Glutamatergic neuron (in vitro differentiated cells): ENCODE measurements at places on chromosomes 11 and 22. TPM values are rescaled to one million over a fixed set of nuclear protein-coding genes. Genes with fewer than 3 reads are reported as not detected.

DNA sequence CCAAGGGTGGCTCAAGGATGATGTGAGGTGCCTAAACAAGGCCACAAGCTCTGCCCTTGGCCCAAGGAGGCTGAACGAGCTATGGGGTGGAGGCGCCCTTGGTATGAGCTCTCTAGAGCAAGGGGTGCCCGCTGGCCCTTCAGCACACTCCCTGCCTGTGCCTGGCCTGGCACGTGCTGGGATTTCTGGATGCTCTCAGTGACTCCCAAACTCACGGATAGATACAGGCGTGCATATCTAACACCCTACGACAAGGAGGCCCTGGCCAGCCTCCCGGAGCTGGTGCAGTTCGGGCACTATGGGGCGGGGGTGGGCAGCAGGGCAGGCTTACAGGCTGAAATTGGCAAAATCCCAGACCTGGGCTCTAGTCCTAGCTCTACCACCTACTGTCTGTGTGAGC, 30.6 kb downstream of the SCUBE1 start:
- peaks cover 3% of the 10 kb centered on the region for H3K27me3 ChIP-seq
- DNase-seq, result peak; percentile 7
- no peak overlapping the region for H3K27ac ChIP-seq
- no peak overlapping the region for H3K4me3 ChIP-seq

DNA sequence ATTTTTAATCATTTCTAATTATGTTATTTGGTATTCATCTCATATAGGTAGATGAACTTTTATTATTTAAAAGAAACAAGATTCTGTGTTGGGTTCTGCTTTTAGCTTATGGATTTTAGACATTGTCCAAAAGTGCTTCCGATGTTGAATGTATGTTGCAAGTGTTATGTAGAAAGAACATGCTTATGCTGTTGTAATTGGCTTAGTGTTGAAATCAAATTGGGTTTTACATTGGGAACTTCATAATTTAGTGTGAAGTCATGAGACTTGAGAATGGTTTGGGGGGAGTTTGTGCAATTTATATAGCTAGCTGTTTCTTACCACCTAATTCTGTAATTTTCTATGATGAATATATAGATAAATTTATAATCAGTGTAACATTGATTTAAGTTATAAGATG, 3.6 kb downstream of the MTMR3 start:
- peaks cover 2% of the 10 kb centered on the region for H3K27me3 ChIP-seq
- H3K27ac ChIP-seq, result no peak overlapping the region
- DNase-seq, result no peak
- peaks cover 2% of the 10 kb centered on the region for H3K4me1 ChIP-seq

DNA sequence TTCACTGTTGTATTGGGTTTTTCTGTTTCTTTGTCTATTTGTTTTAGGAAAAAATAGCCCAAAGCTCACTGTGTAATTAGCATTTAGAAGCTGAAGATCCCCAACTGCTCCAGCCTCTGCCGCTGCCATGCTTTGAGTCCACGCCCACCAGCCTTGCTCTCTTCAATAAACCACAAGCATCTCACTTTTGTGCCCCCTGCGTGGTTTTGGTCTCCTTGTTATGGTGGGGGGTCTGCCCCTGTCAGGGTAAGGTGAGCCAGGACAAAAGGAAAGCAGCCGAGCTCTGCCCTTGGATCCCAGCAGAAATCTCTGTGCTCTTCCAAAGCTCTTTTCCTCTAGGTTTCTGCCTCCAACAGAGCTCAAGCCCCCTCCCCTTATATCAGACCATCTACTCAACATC, 4.2 kb downstream of the SCGB1A1 start:
- H3K36me3 ChIP-seq, result peaks cover 2% of the 10 kb centered on the region
- no peak for DNase-seq
- H3K27ac ChIP-seq, result no peak overlapping the region
- no peaks in the 10 kb centered on the region for H3K4me1 ChIP-seq

- DNase-seq, result no peak
- peaks cover 8% of the 10 kb centered on the region for H3K27me3 ChIP-seq
- H3K27ac ChIP-seq, result no peak overlapping the region
These were observed 2.0 kb upstream of the RELT start for GRCh38 chr11:73374151-73374550.

DNA sequence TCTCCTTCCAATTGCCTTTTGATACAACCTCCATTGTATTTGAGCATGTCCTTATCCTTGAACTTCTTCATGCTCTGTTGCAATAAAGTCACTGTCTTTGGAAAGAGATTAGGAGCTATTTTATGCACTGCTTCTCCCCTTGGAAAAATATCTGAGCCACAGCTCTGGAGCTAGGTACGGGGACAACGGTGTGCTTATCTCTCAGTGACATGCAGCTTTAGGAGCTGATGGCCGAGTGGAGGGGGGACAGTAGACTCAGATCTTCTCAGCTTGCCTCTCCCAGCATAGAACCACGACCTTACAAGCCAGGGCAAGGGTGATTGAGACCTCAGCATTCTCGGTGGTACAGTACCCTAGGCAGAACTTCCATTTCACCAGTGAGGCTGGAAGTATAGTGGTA, 64.1 kb downstream of the HORMAD2 start:
- no peaks in the 10 kb centered on the region for H3K4me1 ChIP-seq
- peaks cover 6% of the 10 kb centered on the region for H3K36me3 ChIP-seq
- no peaks in the 10 kb centered on the region for H3K27me3 ChIP-seq
- DNase-seq, result no peak

- H3K4me3 ChIP-seq, result no peak overlapping the region
- H3K4me1 ChIP-seq, result no peaks in the 10 kb centered on the region
- H3K27me3 ChIP-seq, result no peaks in the 10 kb centered on the region
These were observed 106.4 kb downstream of the CTNND1 start for GRCh38 chr11:57867966-57868365.

GRCh38 chr11:73293356-73293936, 14.6 kb upstream of the ARHGEF17 start:
- H3K27me3 ChIP-seq, result peaks cover 9% of the 10 kb centered on the region
- no peaks in the 10 kb centered on the region for H3K4me1 ChIP-seq
- no peak for DNase-seq

DNA sequence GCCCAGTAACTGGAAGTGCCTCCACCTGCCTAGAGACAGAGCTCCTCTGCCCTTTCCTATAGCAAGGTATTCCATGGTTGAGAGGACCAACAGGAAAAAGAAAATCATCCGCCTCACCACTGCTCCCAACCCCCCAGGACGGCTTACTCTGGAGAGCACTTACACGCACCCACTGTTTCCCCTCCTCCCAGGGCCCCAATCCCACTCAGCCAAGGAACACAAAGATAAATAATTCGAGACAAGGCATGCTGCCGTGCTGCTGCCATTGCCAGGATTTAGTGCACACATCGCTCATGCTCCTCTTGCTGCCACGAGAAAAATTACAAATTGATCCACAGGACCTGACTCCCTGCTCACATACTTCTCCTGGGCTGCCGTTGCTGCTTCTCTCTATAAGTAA, 516.6 kb downstream of the BUD13 start:
- H3K4me1 ChIP-seq, result peaks cover 10% of the 10 kb centered on the region
- no peaks in the 10 kb centered on the region for H3K36me3 ChIP-seq
- no peak for DNase-seq
- no peak overlapping the region for H3K4me3 ChIP-seq
- H3K27ac ChIP-seq, result no peak overlapping the region
- H3K27me3 ChIP-seq, result no peaks in the 10 kb centered on the region

DNA sequence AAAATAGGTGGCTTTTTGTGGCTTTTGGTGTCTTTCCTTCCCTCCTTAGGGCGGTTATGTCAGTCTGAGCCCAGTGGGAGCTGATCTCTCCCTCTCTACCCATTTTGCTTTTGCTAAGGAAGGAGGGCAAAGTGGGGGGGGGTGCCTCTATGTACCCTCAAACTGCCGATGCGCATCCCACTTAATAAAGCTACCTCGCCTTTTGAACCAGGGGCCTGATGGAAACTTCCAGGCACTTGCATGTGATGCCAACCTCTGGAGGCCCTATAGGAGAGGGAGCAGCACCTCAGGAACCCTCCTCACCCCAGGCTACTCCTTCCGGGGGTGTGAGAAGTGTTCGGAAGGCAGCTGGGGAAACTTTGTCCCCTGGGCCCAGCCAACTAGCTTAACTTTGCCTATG, 97.0 kb upstream of the HSD17B12 start:
- peaks cover 8% of the 10 kb centered on the region for H3K4me1 ChIP-seq
- DNase-seq, result no peak
- no peaks in the 10 kb centered on the region for H3K36me3 ChIP-seq
- H3K27me3 ChIP-seq, result peaks cover 19% of the 10 kb centered on the region

DNA sequence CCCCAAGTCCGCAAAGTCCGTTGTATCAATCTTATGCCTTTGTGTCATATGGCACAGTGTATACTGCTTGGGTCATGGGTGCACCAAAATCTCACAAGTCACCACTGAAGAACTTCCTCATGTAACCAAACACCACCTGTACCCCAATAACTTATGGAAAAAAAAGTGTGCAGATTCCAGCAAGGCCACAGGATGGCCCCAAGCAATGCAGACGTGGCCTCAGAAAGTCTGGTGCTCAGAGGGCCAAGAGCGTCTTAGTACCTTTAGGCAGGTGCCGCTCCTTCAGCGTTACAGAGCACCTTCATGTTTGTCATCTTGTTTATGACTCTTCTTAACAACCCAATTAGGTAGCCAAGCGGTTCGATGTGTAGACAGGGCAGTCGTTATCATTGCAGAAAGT, 65.3 kb downstream of the PRDM11 start:
- peaks cover 10% of the 10 kb centered on the region for H3K4me1 ChIP-seq
- H3K27me3 ChIP-seq, result peaks cover 9% of the 10 kb centered on the region
- H3K4me3 ChIP-seq, result no peak overlapping the region
- no peak for DNase-seq
- no peaks in the 10 kb centered on the region for H3K36me3 ChIP-seq

GRCh38 chr11:16861862-16862261, 123.4 kb downstream of the C11orf58 start:
- H3K36me3 ChIP-seq, result no peaks in the 10 kb centered on the region
- no peaks in the 10 kb centered on the region for H3K27me3 ChIP-seq
- no peak for DNase-seq
- H3K27ac ChIP-seq, result no peak overlapping the region

DNA sequence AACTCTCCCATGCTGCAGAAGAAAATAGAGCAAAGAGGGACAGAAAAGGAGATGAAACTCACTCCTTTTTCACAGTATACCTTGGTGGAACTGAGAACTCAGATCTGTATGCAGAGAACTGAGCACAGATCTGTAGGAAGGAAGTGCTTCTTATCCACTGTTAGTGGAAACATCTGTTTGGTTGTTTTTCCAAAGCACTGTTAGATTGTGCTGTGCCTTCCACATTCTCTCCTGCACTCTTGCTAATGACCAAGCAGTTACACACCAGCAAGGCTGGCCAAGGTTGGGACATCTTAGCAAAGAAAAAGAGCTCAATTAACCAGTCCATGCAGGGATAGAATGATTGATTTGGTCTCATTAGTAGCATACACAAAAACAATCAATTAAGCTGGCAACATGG, 20.1 kb upstream of the SIK2 start:
- no peak overlapping the region for H3K4me3 ChIP-seq
- no peak for DNase-seq
- H3K27ac ChIP-seq, result no peak overlapping the region
- H3K36me3 ChIP-seq, result no peaks in the 10 kb centered on the region
- H3K4me1 ChIP-seq, result no peaks in the 10 kb centered on the region

GRCh38 chr22:34333285-34333684, 413.0 kb upstream of the LARGE1 start:
- no peak overlapping the region for H3K27ac ChIP-seq
- DNase-seq, result no peak
- H3K27me3 ChIP-seq, result no peaks in the 10 kb centered on the region
- no peaks in the 10 kb centered on the region for H3K4me1 ChIP-seq
- H3K36me3 ChIP-seq, result peaks cover 6% of the 10 kb centered on the region

DNA sequence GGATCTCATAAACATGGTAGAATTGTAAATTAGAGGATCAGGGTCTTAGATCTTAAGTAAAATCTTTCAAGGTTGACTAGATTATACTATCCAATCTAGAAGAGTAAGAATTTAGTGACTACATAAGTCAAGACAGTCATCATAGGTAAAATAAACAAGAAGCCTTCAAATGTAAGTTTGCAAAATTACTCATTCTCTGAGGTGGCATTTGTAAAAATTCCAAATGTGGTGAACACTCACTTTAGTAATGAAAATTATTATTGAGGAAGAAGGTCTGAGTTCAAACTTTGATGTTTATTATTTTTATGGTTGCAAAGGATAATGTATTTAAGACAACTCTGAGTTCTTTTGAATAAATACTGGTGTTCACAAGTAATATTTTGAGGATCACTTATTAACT, 4.6 kb downstream of the HYLS1 start:
- peaks cover 2% of the 10 kb centered on the region for H3K4me1 ChIP-seq
- DNase-seq, result no peak
- no peak overlapping the region for H3K4me3 ChIP-seq
- H3K27ac ChIP-seq, result no peak overlapping the region
- H3K27me3 ChIP-seq, result peaks cover 3% of the 10 kb centered on the region

GRCh38 chr11:86043765-86044503, 24.9 kb downstream of the PICALM start:
- no peaks in the 10 kb centered on the region for H3K27me3 ChIP-seq
- H3K4me3 ChIP-seq, result no peak overlapping the region
- H3K4me1 ChIP-seq, result peaks cover 4% of the 10 kb centered on the region
- no peaks in the 10 kb centered on the region for H3K36me3 ChIP-seq
- DNase-seq, result no peak
- H3K27ac ChIP-seq, result no peak overlapping the region

The OR9I1 gene
- not detected for total RNA-seq

The TBRG1 gene
- 35.3 TPM for total RNA-seq

The KDM4E gene
- 1.1 TPM for total RNA-seq

The CST6 gene
- total RNA-seq, result not detected

The CD3D gene
- not detected for total RNA-seq

The MOGAT2 gene
- not detected for total RNA-seq

The NCF4 gene
- total RNA-seq, result not detected

The C22orf15 gene
- total RNA-seq, result not detected

The CDHR5 gene
- total RNA-seq, result not detected
